ENCODE measurements at places on chromosomes 5 and 9. TPM values are rescaled to one million over a fixed set of nuclear protein-coding genes. Genes with fewer than 3 reads are reported as not detected.

Gene ARL14EPL
- 0.18 TPM for total RNA-seq

Gene ANKRD34B
- total RNA-seq, result not detected

Gene GMCL2
- total RNA-seq, result not detected

Gene TTC16
- 0.14 TPM for total RNA-seq

Gene GABRB2
- total RNA-seq, result under 0.01 TPM

Gene MARCOL
- total RNA-seq, result 8.3 TPM

Gene PCDHGA10
- 4.3 TPM for total RNA-seq

Gene SELENOP
- total RNA-seq, result 131 TPM

Gene CCNJL
- 0.18 TPM for total RNA-seq

Gene PCDHB2
- 1.6 TPM for total RNA-seq

Gene WHRN
- total RNA-seq, result 2.3 TPM

Gene PCDHA5
- 0.09 TPM for total RNA-seq

Gene NIPAL4
- 0.14 TPM for total RNA-seq

Gene SPINK4
- 0.74 TPM for total RNA-seq

Gene C5orf58
- total RNA-seq, result not detected

Gene DMRTA1
- total RNA-seq, result 0.28 TPM

Gene TBC1D2
- total RNA-seq, result 13.5 TPM

Gene EXOC3
- total RNA-seq, result 59.0 TPM

Gene GABRP
- not detected for total RNA-seq

Gene WDR38
- not detected for total RNA-seq

Gene GZMA
- total RNA-seq, result not detected
